ENCODE measurements at places on chromosomes 4 and X.

GRCh38 chrX:74835566-74835965 lies 89.7 kb downstream of the NEXMIF start:
- DNase-seq = no peak

- DNase-seq = no peak
Observed at GRCh38 chr4:10664408-10664807, 20.2 kb downstream of the CLNK start.

DNA sequence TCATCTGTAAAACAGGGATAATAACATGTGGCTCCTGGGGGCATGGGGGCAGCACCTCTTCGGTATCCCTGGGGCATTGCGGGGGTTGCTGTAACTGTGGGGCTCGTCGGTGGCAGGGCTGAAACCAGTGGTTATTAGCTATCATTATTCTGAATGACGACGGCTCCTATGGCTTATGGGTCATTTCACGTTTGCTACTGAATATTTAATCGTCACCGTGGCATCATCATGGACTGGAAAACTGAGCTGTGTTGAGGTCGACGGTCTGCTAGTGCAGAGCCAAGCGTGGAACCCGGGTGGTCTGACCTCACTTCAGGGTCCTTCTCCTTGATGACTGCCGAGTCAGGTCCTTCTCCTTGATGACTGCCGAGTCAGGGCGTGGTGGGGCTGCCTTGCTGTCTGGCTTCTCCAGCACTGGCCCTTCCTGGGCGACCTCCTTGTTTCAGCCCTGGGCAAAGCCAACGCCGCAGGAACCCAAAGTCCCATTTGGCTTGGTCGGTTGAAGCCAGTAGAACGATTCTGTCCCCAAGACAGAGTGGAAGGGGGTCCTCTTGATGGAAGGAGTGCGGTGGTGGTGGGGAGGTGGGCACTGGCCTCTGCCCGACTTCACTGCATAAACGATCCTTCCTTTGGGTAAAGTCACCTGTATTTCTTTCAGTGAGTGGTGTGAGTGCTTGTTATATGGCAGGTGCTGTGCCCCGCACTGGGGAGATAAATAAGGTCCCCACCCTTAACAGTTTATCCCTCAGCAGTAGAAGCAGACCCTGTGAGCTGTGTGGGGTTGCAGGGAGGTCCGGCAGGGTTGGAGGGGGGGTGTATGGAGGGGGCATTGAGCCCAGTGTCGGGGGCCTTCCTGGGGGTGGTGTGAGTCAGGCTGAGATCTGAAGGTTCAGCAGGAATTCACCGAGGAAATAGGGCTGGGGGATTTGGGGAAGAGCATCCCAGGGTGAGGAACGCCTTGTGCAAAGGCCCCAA lies 40.8 kb downstream of the PSAPL1 start:
- no peak for DNase-seq

- DNase-seq = no peak
Observed at GRCh38 chr4:14117575-14118238, 490.2 kb upstream of the BOD1L1 start.

GRCh38 chr4:113528395-113528794 lies 233.1 kb downstream of the CAMK2D start:
- no peak for DNase-seq

DNA sequence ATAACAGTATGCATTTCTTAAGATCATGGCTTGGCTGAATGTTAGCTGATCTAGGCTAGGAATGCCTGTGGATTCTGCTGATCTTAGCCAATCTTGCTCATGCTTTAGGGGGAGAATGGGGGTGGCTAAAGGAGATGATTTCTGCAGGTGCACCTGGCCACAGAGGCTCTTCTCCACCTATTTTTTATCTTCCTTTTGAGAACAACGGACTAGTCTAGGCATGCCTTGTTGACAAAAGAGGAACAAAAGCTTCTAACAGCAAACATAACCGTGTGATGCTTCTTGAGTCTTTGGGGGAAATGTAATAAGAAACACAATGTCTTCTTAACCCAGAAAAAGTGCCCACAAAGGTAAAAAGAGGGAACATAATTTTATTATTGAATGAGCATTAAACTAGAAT lies 743.5 kb downstream of the ARAP2 start:
- DNase-seq = no peak

DNA sequence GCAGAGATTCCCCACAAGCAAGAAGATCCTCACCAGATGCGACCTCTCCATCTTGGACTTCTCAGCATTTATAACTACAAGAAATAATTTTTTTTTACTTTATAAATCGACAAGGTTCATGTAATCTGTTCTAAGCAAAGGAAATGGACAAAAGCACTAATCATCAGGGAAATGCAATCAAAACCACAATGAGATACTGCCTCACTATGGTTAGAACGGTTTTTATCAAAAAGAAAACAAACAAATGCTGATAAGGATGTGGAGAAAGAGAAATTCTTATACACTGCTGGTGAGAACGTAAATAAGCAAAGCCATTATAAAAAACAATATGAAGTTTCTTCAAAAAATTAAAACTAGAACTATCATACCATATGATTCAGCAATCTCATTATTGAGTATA lies 1382.6 kb downstream of the ARAP2 start:
- no peak for DNase-seq

GRCh38 chrX:153649178-153649914 lies 2.3 kb downstream of the DUSP9 start:
- DNase-seq = peak; percentile 18

DNA sequence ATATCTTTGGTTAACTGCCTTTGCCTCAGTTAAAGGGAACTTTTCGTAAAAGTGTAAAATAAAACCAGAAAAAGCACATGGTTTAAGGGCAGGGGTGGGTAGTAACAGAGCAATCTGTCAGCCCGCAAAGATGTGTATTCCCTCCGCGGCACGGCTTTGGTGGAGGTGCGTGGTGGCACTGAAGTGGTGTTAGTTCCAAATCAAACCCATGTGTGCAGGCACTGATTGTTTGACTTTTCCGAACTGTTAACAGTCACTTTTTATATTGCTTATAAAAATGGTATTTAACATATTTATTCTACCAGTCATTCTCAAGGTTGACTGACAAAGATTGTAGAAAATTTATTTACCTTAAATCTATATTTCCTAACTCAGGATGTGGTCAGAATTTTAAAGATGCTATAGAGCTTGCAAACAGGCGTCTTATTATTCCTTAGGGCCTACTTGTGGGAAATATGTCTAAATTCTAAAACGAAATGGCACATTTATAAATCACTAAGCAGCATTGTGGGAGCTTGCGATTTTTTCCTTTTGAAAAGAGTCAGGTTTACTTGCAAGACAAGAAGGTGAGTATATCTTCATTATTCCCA lies 272.7 kb upstream of the PCDH18 start:
- DNase-seq = no peak

All from head of caudate nucleus (tissue), 42 donors.